ENCODE measurements at places on chromosomes 4 and X.

- DNase-seq, result no peak
Measured at GRCh38 chr4:13645075-13645474, 17.6 kb upstream of the BOD1L1 start.

GRCh38 chr4:7001271-7001670 lies 41.9 kb upstream of the TADA2B start:
- no peak for DNase-seq

DNA sequence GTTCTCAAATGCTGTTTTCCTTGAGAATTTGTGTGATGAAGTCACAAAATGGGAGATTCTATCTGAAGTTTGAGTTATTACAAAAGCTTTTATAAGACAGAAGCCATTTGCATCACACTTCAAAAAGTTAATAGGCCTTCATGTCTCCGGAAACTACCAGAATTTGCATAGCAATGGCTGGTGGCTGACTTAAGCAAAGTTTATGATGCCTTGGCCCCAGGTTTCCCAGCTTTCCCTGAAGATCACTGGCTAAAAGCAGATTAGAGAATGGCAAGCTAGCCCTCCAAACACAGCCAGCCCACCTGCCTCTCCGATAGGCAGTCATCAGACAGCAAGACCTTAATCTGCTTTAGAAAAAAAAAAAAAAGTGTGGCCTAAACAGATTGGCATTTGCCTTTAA lies 197.8 kb downstream of the HS3ST1 start:
- DNase-seq, result no peak

DNA sequence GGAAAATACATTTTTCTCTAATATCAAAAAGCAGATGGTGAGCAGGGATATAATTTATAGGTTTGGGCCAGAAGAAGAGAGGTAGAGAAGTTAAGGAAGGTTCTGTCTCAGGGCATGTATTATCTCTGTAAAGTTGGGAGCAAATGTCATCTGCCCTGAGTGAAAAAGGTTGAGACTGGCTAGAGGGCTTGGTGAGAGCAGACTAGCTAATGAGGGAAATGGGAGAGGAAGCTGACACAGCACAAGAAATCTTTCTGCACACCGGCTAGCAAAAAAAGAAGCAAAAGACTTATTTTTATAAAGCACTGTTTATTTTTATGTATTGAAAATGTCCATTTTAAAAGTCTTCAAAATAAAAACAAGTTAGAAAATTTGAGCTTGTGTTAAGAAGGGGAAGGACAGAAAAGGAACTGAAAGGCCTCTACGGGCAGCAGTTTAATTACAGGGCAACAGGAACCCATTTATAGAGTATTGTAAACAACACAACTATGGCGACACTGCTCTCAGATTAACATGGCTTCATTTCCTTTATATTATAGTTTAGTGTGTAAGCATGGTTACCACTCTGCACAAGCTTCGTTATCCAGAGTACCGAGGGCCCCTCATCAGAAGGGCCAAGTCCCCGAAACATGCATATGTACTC lies 17.4 kb downstream of the CD40LG start:
- no peak for DNase-seq

DNA sequence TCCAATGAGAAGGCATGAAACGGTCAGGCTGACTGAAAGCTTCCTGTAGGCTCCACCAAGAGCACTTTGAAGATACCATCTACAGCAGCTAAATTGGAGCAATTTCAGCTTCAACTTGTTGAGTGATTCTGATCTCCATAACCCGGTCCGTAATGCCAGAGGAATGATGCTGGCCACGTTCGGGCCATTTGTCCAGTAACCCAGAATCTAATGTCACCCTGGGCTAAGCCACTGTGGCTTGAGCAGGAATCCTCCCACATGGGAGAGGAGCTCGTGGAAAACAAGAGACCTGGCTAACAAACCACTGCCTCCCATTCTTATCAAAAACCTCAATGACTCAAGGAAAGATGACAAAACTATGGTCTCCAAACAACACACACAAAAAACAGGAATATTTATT lies 14.2 kb upstream of the TCEAL4 start:
- DNase-seq, result no peak

DNA sequence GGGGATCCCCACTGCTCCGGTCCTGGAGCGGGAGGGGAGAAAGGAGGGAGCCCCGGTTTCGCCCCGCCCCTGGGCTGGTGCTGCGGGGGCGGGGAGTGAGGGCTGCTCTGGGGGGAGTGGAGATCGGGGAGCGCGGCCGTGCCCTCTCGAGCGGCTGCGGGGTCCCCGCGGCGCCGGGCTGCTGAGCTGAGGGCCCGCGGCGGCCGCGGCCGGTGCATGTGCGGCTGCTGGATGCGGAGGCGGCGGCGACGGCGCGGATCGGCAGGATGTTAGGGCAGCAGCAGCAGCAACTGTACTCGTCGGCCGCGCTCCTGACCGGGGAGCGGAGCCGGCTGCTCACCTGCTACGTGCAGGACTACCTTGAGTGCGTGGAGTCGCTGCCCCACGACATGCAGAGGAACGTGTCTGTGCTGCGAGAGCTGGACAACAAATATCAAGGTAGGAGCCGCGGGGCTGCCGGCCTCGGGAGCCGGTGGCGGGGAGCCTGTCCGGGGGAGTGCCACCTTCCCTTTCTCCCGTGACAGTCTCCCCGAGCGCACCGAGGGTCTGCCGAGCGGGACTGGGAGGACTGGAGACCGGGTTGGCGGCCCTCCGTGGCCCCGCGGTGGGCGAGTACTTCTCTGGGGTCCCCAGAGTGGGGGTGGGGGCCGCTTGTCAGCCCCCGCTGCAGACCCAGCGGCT lies at the start of gene ING2:
TSS of gene ING2 (plus strand) at position 129 of the 681 bp plus-strand sequence. CDS start at position 267, 138 bp downstream.
- no peak for DNase-seq

GRCh38 chrX:19121898-19122640 lies at the start of gene ADGRG2:
TSS of gene ADGRG2 (minus strand) at chrX:19122468. CDS start at chrX:19068834, 53,634 bp downstream.
- no peak for DNase-seq

DNA sequence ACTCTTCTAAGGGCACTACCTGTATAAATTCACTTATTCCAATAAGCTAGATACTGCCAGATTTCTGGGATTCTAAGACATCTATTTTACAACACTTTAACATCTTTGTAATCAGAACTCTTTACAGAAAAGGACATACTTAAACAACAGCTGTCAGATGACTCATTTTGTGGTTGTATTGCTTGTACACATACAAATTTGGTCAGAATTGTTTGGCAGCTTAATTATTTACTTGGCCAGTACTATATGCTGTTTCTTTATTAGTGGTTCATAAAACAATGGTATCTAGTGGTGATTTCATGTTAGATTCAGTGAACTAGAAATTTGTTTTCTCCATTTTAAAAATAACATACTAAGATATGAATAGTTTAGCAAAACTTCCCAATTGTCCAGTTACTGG lies 27.2 kb downstream of the PALLD start:
- DNase-seq, result no peak

DNA sequence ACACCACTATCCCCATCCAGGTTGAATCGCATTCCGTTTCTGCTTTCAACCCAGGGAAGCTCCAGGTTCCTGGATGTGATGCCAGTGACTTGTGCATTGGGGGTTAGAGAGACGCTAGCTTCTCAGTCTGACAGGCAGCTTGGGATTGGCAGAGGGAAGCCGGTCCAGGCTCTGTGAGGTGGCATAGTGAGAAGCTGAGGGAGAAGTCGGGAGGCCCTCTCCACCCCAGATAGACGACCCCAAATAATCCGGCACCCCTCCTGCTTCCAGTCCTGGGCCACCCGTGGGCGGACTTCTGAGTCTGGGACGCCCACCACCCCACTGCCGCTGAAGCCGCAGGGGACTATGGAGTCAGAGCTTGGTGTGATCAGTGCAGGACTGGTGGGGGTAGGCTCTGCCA lies 7.4 kb downstream of the MAGEA4 start:
- DNase-seq, result no peak

GRCh38 chr4:90798948-90799347 lies 671.8 kb downstream of the CCSER1 start:
- DNase-seq, result no peak

- no peak for DNase-seq
Measured at GRCh38 chr4:2353222-2354107, 65.0 kb downstream of the ZFYVE28 start.

DNA sequence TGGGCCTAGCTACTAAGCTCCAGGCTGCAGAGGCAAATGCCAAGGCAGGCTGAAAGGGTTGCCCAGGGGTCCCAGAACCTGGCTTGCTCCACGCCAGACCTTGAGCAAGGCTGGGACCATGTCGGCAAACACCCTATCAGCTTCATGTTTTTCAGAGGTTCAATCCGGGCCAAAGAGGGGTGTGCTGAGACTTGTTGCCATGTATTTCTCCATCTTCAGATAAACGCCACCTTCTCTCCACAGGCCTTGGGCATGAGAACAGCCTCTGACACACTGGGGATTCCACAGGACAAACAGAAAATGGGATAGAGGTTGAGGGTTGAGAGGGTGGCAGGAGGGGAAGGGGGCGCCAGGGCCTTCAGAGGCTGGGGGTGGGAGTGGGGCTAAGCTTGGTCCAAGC lies 8.6 kb downstream of the PJA1 start:
- DNase-seq, result no peak

DNA sequence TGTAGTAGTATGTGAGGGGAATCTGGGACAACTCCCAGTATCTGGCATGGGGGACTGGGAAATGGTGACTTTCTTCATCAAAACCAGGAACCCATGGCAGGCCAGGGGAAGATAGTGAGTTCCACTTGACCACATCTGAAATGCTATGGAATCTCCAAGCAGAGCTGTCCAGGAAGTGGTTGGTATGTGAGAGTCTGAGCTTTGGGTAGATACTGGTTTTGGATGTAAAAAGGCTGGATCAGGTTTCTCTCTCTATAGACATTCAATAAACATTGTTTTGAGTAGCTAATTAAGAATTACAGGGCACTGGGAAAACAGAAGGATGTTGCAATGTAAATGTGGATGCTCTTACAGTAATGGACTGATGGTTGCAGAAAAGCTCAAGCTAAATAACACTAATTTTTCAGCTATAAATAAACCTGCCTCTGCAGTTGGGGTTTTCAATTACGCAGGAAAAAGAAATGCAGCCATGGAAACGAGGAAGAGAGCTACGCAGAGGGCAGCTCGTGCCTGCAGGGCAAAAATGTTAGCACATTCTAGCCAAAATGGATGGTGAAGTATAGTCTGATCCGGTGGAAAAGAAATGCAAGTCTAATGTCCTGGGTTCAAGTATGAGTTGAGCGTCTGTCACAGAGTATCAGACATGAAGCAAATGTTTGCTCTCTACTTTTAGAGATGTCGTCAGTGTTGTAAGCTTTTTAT lies 13.4 kb upstream of the CHRNA9 start:
- no peak for DNase-seq

- no peak for DNase-seq
Measured at GRCh38 chrX:9855561-9856283, 69.5 kb downstream of the SHROOM2 start.

DNA sequence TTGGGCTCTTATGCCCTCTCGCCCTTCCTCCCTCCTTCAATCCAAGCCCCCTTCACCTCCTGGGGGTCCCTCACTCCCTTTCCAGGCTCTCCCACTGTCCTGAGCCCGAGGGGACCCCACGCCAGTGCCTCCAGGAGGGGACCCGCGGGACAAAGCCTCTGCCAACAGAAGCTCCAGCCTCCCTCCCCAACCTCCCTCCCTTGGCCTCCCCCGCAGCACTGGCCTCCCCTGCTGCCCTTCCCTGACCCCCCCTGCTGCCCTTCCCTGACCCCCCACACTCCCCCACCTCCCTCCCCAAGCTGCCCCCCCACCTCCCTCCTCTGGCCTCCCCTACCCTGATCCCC lies 71.0 kb upstream of the MXD4 start:
- DNase-seq, result no peak

- no peak for DNase-seq
Measured at GRCh38 chr4:123802082-123802645, 405.6 kb downstream of the SPRY1 start.

DNA sequence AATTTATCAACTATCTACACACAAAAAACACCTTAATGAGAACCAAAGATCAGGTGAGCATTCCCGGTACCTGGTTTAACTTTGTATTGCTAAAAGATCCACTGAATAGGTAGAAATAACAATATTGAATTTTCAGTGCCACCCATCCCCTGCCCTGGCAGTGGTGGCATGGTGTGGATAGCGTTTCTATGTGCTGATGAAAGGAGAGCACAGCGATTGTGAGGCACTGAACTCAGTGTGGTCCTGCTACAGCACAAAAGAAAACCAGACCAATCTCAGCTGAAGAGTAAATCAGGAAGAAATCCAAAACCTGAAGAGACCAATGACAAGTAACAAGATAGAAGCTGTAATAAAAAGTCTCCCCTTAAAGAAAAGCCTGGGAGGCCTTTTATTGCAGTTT lies 984.6 kb upstream of the AGA start:
- DNase-seq, result no peak

GRCh38 chr4:49516796-49517195 lies 530.7 kb downstream of the CWH43 start:
- DNase-seq, result no peak

DNA sequence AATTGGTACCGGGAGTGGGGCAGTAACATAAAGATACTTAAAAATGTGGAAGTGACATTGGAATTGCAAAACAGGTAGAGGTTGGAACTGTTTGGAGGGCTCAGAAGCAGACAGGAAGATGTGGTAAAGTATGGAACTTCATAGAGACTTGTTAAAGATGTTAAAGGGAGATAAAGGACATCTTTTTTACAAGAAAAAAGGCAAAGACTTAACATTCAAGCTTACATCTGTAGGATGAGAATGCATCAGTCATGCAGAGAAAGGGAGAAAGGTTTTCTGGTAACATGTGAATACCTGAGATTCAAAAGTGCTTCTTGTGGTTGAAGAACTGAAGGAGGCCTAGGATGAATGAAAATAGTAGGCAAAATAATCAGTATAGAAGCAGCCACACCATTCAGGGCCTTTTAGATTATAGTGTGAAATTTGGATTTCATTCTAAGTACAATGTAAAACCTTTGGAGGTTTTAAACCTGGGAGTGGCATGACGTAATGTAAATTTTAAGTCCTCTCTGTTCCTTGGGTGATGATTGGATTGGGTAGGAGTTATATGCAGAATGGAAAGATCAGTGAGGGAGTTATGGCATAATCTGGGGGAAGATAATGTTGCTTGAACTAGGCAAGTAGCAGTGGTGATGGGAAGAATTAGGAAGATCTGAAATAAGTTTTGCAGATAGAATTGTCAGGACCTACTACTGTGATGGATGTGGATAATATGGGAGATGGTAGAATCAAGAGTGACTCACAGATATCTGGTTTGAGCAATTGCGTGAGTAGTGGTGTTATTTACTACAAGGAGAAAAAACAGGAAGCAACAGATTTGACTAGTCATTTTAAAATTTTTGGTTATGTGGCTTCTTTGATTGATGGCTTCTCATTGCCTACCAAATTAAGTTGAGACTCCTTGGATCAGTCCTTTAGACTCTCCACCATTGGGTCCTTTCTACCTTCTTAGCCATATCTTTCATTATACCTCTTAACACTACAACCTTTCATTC lies 138.7 kb downstream of the VSIG4 start:
- no peak for DNase-seq

DNA sequence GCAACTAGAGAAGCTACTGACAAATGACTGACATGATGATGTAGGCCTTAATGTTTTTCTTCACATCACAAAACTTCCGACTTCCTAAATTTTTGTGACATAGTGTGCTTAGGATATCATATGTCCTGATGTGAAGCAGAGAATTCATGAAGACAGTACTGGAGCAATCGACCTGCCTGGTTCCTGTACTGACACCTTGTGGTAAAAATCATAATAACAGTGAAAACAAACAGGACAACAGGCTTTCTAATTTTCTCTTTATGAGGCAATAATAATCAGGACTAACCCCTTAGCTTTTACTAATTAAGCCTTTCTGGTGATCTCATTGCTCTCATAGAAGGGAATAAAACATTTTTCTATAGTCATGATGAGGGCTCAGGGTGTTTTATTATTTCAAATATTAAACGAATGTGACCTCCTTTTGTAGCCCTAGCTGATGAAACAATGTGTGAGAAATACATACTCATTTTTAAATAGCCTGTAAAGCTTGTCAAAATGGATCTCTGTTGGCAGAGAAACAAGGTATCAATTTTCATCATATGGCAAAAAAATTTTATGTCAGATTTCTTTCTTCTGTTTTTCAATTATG lies 158.4 kb downstream of the TENT5D start:
- DNase-seq, result no peak
